ENCODE measurements at places on chromosomes 6 and 20. TPM values are rescaled to one million over a fixed set of nuclear protein-coding genes. Genes with fewer than 3 reads are reported as not detected.

SLC22A2 gene
- total RNA-seq: not detected

DNA sequence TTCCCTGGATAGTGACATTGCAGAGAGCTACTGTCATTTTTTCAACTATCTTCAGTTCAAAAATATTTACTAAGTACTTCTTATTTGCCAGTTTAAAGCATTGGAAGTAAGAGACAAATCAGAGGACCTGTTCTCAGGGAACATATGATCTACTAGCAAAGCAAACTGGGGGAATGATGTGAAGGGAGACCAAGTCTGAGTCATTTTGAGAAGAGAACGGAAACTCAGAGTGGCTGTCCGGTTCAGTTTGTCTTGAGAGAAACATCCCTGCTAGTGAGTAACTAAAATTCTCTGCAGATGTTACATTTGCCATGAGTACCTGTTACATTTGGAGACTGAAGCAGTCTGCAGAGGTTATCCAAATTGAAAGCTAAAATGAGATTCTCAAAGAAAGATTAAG lies 118.3 kb downstream of the KCNQ5 start:
- no peak for DNase-seq

DEFB110 gene
- not detected for total RNA-seq

- DNase-seq: no peak
Measured at GRCh38 chr20:419556-420165, 11.6 kb downstream of the RBCK1 start.

DNA sequence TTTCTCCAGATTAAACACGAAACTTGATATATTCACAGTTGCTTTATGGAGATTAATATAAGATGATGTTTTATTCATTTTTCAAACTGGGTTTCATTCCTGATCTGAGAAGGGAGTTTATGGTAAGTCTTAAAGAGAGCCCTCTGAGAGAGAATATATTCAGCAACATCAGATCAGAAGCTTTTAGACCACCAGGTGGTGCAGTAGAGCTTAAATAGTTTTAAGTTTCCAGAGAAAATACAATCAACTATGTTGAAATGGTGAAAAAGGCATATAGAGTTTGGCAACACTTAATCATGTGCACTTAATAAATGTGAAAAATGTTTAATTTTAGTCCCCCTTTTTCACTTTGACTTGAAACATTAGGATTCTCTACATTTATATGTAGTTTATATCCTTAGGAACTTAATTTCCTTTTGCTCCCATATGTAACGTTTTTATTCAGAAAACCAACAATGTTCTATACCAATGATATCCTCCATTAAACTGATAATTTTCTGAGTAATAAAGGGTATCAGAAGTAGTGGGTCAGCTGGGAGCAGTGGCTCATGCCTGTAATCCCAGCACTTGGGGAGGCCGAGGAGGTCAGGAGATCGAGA lies 86.4 kb upstream of the CLDN20 start:
- DNase-seq: no peak

KIF6 gene
- 0.21 TPM for total RNA-seq

EEF1A2 gene
- total RNA-seq: 1.4 TPM

SASH1 gene
- total RNA-seq: 0.52 TPM

- no peak for DNase-seq
Measured at GRCh38 chr6:169324656-169325459, 71.2 kb upstream of the THBS2 start.

GRCh38 chr6:105838171-105838570 lies 248.0 kb upstream of the PRDM1 start:
- DNase-seq: no peak

- no peak for DNase-seq
Measured at GRCh38 chr6:150749091-150749670, 116.3 kb upstream of the MTHFD1L start.

DNA sequence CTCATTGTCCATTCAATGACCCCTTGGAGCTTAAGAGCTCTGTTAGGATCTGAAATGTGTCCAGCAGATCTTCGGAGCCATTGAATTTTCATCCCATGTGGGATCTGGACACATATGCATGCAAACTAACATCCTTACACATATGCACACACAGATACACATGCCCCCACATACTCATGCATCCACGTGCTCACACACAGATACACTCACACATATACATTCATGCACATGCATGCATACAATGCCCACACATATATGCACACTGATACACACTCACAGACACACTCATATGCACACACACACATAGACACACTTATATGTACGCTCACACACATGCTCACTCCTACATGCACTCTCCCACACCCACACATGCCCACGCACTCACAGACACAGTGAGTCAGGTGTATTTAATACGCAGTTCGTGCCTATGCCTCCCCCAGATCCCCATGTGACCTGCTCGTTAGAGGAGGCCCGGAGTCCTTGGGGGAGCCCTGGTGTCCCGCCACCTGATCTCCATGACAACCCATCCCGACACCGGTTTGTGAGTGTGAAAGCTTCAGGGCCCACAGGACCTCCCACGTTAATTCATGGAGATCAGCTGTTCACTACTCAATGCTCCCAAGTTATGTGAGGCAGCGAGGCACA lies 121.9 kb upstream of the SULF2 start:
- no peak for DNase-seq

GRCh38 chr6:128438393-128438792 lies 82.0 kb downstream of the PTPRK start:
- DNase-seq: no peak

DNA sequence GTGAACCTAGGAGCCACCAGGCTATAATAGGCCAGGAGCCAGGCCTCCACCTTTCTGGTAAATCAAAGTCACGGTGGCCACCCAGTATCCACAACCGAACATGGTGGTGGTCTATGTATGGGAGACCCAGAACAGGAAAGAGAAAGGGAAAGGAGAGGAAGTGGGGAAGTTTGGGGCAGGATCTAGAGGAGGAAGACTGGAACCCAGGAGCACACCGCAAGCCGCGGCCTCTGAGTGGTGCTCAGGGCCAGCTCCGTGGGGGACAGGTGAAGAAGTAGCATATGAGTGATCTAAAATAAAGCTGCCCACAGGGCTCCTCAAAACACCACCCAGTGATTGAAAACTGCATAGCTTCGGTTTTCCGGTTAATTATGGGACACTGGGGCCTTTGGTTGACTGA lies 214.8 kb downstream of the ZDHHC14 start:
- no peak for DNase-seq

- DNase-seq: no peak
Measured at GRCh38 chr6:28311139-28311823, 24.7 kb downstream of the ZSCAN31 start.
